ENCODE measurements at places on chromosomes 7 and 10.

DNA sequence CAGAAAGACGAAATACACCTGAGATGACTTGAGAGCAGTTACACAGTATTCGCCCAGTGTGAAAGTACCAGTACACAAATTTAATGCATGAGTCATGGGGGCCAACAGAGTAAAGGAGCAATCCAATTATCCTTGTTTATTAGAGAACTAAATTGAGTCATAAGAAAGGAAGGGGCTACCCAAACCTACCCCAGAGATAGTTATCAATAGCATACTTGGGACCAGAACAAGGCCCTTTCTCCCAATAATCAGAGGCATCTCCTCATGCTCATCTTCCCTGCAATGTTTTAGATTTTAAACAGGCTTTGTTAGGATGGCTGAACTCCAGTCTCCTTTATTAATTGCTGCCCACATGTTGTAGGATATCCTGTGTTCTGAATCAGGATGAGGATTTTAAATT lies 239.7 kb upstream of the LRGUK start:
- DNase-seq = no peak

- no peak for DNase-seq
Observed at GRCh38 chr10:56142092-56142728, 218.8 kb downstream of the ZWINT start.

GRCh38 chr10:28906934-28907333 lies 229.6 kb downstream of the BAMBI start:
- DNase-seq = no peak

DNA sequence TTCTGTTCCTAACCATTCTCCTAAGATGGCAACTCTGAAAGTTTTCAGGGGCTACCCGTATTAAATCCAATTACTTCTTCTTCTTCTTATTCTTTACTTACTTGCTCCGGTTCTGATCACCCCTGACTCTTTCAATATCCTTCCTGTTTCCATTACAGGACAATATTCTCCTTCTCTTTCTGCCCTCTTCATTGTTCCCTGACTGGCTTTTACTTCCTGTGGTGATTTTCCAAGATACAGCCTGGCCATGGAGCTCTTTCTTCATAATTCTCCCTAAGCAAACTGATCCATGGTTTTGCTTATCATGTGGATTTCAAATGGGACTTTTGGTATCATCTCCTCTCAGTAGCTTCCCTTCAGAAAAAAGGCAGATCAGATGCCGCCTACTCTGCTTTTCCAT lies 35.4 kb downstream of the CCDC186 start:
- no peak for DNase-seq

DNA sequence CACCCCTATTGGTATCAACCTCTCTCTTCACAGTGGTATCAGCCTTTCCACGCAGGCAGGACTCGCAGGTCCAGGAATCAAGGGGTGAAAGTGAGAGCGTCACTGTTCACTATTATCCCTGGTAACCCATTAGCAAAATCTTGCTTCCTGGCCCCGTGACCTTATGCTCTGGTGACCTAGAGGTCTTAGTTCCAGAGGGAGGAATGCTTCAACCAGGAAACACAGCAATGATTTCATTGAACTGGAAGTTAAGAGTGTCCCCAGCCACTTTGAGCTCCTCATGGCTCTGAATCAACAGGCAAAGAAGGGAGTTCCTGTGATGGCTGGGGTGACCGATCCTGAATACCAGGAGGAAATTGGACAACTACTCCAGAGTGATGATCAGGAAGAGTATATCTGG lies 90.6 kb downstream of the CUL2 start:
- DNase-seq = no peak

DNA sequence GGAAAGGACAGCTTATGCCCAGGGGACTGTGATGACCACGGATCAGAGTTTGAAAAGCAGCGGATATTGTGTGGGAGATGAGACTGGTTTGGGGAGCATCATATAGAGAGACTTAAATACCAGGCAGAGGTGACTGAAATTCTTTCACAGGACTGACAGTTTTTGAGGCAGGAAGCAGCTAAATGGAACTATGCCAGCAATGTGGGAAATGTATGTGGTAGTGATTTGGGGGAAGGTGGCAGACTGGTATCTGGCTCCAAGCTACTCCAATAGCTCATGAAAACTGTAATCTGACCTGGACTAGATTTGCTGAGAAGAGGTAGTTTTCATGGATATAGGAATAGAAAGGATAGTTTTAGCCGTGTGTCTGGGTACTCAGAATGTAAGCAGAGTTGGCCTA lies 592.6 kb downstream of the REEP3 start:
- DNase-seq = no peak

- no peak for DNase-seq
Observed at GRCh38 chr10:124597846-124598165, 136.2 kb downstream of the LHPP start.

- DNase-seq = no peak
Observed at GRCh38 chr10:86109421-86109820, 257.2 kb downstream of the GRID1 start.

All from fibroblast of the conjunctiva (primary cell).